ENCODE measurements at places on chromosomes 11 and 22.

DNA sequence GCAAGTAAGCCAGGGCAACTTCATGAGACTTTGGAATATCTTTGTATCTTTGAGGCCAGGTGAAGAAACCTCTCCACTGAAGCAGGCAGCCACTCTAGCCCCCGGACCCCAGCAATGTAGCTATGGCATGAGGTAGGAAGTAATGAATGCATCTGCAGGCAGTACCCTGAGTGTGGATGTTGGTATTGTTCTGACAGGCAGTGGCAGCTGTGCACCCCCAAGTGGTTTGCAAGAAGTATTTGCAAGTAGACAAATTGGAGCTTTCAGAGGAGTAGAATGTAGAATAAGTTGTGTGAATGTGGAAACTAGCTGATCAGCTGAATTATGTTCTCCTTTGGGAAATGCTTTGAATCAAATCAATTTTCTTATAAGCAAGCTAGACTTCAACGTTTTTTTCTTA, 194.4 kb upstream of the PGR start:
- no peak for DNase-seq

GRCh38 chr11:62546244-62546928, at the start of gene AHNAK:
Gene AHNAK (minus strand): TSS chr11:62546806. CDS start chr11:62536098, 10,708 bp downstream.
- no peak for DNase-seq

DNA sequence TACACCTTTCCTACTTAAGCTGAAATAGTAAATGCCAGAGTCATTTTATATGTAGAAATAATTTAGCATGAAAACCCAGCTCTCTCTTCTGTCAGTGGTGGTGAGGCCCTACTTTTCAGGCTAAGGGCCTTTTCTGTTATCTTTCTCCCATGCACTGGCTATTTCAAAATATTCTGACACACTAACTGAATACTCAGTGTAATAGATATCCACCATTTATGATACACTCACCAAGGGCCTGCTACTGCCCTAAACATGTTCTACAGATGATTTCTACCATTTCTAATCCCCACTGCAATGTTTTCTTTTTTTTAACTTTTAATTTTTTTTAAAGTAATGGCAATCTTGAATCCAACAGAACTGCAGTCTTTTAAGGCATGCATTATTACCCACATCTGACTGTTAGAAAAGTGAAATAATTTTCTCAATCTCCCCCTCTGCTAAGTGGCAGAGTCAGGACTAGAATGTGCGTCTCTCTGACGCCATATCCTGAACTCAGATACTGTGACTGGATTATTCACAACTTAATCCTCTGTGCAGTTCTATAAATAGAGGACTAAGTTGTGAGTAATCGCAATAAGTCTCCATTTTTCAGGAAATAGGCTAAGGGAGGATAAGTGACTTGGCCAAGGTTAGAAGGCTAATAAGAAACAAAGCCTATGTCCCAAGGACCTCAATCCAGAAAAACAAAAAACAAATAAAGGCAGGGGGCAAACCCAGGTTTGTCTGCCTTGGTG, 44.0 kb downstream of the GRAMD1B start:
- no peak for DNase-seq

GRCh38 chr11:94732617-94733281, 35.4 kb upstream of the AMOTL1 start:
- DNase-seq = no peak

- DNase-seq = no peak
Measured at GRCh38 chr11:132980670-132981069, 551.6 kb downstream of the OPCML start.

- DNase-seq = no peak
Measured at GRCh38 chr22:24834845-24835570, 29.0 kb downstream of the SGSM1 start.

GRCh38 chr11:118281284-118281683, 17.2 kb upstream of the MPZL2 start:
- no peak for DNase-seq

DNA sequence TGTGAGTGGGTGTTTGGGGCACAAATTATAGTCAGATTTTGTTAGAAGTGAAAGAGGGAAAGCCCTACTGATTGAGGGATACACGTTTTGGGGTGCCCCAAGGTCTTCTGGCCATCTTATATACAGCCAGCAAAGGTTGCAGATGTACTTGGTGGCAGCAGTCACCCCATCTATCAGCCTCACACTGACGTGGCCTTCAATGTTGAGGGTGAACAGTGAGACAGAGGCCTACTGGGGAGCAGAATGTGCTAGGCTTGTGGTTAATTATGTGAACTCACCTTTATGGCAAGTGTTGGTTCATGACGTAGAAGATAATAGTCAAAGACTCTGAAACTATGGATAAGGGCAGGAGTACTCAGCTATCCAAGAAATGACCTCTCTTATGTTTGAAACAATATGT, 121.2 kb downstream of the TRIM44 start:
- DNase-seq = no peak

- DNase-seq = no peak
Measured at GRCh38 chr11:20201231-20201630, 41.0 kb upstream of the DBX1 start.

- DNase-seq = no peak
Measured at GRCh38 chr11:115455613-115456012, 48.6 kb downstream of the CADM1 start.

DNA sequence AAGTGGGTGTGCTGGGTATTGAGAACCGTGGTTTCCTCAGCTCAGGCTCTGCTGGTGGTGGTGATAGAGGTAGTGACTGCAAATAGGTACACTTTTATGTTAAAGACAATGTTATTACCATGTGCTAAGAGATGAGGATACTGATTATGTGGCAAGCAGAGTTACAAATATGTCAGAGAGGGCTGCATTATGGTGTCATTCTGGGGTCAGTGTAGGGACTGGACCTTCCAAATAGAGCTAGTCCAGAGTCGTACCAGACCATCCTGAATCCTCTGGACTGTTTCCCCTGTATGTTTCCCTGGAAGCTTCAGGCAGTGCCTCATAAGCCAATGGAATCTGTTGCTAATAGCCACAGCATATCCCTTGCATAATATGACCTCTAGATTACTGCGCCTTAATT, at the start of gene DNAJB7:
TSS of gene DNAJB7 (minus strand) at position 101 of the 400 bp plus-strand sequence. CDS start 119 bp downstream, outside the sequence.
- no peak for DNase-seq

DNA sequence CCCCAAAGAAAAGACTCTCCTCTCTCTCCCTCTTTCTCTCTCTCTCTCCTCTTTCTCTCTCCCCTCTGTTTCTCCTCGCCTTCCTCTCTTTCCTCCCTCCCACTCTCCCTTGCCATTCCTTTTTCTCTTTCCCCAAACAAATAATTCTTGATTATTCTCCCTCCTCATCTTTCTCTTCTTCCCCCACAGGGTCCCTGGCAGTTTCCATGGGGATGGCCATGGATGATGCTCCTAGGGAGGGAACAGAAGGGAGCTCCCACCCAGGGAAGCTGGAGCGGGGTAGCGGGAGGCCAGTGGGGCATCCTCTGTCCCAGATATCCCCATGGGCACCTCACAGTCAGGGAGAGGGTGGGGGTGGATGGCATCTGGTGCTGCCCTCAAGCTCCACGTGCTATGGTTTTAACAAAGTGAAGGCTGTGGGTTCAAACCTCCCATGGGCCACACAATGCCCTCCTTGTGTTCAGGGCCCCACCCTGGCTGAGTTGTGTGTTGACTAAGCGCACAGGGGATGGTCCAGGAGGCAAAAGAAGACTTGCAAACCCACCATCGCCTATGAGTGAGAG, 266.4 kb downstream of the BUD13 start:
- DNase-seq = no peak

- DNase-seq = peak; percentile 75
Measured at GRCh38 chr22:21567456-21568346, at the start of gene UBE2L3. Gene UBE2L3 (plus strand): TSS chr22:21567714. CDS start chr22:21567745, 31 bp downstream.

DNA sequence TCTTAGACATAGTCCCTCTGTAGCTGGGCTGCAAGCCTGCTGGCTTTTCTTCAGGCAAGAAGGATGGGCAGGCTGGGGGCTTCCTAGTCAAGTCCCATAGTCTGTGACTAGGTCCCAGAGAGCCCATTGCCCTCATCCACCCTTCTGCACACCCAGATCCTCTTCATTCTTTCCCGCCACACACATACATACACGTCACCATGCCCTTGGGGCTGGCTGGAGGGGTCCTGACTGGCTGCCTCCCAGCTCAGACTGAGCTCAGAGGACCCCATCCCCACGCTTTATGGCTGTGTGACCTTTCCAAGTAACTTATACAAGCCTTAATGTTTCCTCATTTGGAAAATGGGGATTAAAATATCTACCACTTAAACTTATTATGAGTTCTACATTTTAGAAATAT, 13.5 kb upstream of the PPFIBP2 start:
- no peak for DNase-seq

- DNase-seq = no peak
Measured at GRCh38 chr22:17115945-17116565, 5.1 kb downstream of the TMEM121B start.

DNA sequence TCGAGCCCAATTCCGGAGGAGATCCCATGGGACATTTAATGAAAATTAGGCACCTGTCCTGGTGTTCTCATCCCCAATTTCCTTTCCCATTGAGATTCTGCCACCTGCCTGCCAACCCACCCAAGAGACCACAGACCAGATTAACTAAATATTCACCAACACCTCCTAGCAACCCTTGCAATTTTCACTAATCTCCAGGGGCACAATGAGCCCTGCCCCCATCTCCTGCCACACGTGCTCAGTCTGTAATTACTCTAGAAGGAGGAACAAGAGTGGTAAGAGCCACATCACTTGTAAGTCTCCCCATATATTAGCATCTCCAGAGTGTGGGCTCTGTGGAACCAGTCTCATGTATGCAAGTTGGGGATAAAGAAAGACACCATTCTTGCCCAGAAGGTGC, 38.0 kb downstream of the IL18BP start:
- DNase-seq = no peak

GRCh38 chr22:39290724-39291161, 28.7 kb downstream of the RPL3 start:
- no peak for DNase-seq

DNA sequence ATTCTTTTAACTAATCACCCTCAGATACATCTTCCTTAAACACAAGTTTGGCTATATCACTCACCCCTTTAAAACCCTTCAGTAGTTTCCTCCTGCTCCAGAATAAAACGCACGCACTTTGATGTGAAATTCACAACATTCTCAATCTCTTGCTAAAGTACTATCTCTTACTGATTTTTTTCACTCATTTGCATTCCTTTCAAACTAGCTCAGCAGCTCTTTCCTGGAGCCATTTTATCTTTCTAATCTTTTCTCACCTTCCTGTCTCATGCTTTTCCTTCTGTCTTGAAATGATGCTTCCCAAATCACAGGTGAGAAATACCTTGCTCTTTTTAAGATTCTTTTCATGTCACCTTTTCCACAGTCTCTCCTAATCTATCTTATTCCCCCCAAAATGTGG, 1074.4 kb downstream of the DLG2 start:
- no peak for DNase-seq

GRCh38 chr11:119895981-119896380, 167.0 kb upstream of the NECTIN1 start:
- DNase-seq = no peak

- DNase-seq = no peak
Measured at GRCh38 chr22:48855013-48855412, 972.7 kb downstream of the BRD1 start.

DNA sequence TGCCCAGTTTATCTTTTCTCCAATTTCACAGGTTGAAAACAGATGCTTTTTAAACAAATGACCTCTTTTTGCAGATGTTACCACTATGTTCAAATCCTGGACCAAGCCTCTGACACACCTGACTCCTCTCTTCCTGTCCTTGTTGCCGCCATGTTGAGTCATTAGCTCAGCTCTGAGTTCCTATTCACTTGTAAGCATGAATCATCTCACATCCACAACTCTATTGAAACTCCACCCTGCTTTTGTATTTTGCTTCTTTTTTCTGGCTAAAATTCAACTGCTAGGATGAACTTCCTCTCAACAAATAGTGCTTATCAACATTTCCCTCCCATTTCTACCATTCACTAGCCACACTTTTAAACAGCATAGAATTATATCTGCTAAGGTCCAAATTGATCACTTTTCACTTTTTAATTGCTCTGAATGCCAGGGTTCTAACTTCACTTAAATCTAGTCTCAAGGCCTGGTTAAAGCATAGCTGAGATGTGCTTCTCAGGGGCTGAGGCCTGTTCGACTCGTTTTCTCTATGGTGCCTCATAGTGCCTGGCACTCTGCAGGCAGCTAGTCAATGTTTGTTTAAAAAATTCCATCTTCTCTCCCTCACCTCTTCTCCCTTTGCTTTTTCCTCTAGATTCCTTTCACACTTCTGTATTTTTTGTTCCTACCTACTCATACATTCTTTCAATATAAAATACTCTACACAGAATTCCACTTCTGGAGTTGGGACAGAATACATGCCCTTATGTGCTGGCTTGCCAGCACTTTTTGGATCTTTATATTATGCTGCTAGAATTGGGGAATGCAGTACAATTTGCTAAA, 3.9 kb downstream of the JOSD1 start:
- no peak for DNase-seq

- DNase-seq = no peak
Measured at GRCh38 chr22:34294986-34295385, 374.7 kb upstream of the LARGE1 start.

DNA sequence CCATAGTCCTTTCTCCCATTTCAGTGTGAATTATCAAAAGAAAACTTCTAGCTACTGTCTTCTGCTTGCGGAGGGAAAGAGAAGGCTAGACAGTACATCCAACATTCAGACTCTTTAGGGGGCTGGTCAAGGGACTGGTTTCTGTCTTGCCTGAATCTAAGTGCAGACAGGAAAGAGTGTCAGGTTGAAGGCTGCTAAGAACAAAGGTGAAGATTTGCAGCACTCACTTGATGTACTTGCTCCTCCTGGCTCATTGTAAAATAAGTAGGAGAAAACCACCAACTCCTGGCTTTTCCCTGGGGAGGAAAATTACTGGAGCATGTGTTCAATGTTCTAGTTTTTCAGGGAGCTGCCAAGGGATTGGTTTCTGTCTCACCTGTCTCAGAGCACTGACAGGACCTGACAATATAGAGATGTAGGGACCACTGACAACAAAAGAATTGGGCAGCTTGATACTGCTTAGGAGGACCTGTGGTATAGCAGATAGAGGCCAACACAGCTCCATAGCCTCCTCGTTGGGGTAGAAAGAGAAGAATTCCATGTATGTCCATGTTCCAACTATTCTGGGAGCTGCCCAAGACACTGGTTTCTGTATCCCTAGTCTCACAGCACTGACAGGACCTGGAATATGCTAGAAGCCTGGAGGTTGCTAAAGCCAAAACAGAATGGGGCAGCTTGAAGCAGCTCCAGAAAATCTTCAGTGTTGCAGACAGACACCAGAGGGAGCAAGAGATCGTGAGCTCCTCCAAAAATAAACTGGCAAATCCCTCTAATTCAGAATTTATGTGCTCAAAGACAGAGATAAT, 39.7 kb upstream of the MMP12 start:
- no peak for DNase-seq

GRCh38 chr11:73194593-73194992, 23.5 kb upstream of the P2RY2 start:
- DNase-seq = no peak

DNA sequence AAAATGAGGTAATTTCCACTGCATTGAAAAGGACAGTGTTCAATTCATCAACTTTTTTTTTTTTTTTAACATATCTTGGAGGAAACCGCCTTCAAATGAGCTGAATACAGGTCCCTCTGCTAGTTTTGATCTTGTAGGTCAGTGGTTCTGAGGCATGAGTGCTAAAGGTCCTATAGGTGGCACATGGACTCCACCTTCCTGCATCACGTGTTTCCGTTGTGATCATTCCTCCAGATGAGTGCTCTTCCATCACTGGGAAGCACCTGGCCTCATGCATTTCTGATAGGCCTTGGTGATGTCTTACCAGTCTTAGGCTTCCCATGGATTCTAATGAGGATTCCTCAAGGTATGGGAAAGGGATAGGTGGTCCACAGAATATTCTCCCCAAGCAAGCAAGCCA, 37.8 kb downstream of the FDX1 start:
- no peak for DNase-seq

- no peak for DNase-seq
Measured at GRCh38 chr11:32510039-32510438, 73.6 kb upstream of the EIF3M start.

GRCh38 chr11:120061761-120062560, 76.0 kb downstream of the TRIM29 start:
- DNase-seq = no peak
